Activated CD4-positive, alpha-beta T cell treated with anti-CD3 and anti-CD28 coated beads, Interleukin-2, amount 50 U/mL, for 24 hours (primary cell): ENCODE measurements at places on chromosomes 2 and 18.

- no peak for DNase-seq
These were observed 165.2 kb upstream of the DTNA start for GRCh38 chr18:34544930-34545329.

DNA sequence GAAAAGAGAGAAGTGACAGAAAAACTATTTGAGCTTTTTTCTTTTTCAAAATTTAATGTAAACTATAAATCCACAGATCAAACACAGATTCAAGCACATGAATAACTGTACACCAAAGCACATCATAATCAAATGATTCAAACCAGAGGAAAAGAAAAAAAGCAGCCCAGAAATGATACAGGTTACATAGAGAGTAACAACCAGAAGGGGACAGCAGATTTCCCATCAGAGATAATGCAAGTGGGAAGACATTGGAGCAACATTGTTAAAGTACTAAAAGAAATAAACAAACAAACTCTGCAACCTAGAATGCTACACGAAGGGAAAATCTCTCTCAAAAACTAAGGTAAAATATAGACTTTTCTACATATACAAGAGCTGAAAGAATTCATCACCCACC, 34.5 kb downstream of the CMPK2 start:
- no peak for DNase-seq

GRCh38 chr18:79681484-79682387, 2.1 kb downstream of the CTDP1 start:
- DNase-seq, result peak; percentile 42

DNA sequence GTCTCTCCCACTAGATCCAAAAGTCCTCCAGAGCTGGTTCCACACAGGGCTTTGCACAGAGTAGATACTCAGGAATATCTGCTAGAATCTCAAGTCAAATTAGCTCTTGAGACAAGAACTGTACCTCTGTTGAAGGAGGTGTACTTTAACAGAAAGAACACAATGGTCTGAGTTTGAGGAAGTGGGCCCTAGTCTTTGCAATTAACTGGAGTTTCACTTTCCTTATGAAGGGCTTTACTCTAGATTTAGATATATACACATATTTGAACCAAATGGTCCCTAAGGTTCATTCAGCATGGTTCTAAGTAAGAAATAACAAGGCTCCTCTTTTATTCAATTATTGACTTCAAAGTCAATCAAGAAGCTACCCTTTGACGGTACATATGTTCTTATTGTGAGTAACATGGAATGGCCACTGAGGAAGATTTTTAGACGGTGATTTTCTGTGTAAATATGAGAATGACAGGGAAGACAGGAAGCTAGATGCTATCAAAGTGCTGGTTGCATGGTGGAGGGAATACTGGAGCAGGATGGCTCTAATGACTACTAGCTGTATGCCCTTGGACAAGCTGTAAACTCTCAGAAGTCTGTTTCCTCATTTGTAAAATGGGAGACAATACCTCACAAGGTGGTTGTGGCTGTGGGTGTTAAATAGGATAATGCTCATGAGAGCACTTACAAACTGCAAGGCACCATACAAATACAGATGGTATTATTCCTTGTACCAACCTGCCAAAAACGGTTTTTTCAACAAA, 73.5 kb upstream of the SERTAD2 start:
- no peak for DNase-seq

DNA sequence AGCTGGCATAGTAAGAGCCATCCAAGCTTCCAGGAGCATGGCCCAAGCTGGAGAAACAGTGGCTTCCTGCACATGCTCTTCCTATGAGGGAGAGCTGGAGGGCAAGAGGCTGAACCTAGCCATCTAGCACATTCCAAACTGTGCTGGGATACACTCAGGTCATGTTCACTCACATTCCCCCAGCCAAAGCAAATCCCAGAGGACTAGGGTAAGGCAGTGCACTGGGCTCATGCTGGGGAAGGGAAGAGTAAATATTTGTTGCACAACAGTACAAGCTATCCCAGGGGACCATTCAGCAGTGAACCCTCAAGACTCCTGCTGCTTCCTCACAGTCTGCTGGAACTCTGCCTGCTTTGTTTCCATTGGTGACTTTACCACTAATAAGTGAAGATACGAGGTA, 20.7 kb upstream of the GYPC start:
- no peak for DNase-seq

DNA sequence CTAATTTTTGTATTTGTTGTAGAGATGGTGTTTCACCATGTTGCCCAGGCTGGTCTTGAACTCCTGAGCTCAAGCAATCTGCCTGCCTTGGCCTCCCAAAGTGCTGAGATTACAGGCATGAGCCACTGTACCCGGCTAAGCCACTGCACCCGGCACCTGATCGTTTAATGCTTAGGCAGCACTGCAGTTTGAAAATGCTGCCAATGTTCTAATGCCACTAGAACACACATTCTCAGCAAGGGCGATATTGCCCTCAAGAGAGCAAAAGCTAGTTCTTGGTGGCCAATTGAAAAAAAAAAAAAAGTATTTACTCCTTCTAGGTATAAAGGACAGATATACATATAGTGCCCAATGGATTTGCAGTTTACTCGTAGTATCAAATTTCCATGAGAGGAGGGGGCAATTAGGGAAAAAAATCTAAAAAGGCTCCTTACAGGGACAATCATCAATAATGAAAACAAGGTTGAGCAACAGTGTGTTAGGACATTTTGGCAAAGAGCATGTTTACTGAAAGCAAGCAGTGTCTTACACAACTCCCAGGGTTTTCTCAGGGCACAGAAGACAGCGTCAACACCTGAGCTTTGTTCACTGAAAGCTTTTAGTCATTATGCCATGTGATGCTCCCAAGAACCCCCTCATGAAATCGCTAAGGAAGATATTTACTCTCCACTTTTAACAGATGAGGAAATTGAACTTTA, 199.9 kb upstream of the PKDCC start:
- DNase-seq, result no peak
